H9 (cell line): ENCODE measurements at places on chromosomes 11 and 22. TPM values are rescaled to one million over a fixed set of nuclear protein-coding genes. Genes with fewer than 3 reads are reported as not detected.

OR5D16 gene
- total RNA-seq, result not detected in 2 replicates

GGTLC3 gene
- total RNA-seq, result not detected in 2 replicates

OR2D2 gene
- 0.26 and 0.79 TPM in 2 replicates for total RNA-seq

TCF20 gene
- total RNA-seq, result 75.6 and 76.5 TPM in 2 replicates

DNA sequence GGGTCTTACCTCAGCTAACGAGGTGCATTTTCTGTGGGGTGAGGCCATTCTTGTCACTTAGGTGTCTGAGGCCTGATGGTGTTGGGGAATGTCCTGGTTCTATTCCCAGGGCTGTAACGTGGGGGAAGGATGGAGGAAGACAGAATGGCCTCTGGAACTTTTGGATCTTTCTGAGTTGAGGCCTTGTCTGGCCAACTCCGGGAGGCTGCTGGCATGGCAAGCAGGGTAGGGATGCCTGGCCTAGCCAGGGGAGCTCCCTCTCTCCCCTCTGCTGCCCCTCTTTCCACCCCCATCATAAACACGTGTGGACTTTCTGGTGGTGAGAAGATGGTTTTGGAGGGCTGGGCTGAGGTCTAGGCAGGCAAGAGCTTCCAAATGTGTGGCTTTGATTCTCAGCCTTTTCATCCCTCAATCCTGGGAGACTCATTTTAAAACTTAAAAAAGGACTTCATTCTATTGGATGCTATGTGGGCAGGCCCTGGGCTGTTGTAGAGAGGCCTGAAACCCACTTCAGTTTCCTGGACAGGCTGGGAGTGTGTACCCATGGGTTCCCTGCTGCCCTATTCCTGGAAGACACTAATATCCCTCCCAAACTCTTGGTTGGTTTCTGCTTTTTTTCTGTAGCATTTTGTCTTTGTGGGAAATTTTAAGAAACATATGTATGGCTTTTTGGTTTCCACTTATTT lies 30.9 kb downstream of the ZBTB16 start:
- no peaks in the 10 kb centered on the region for H3K36me3 ChIP-seq
- H3K4me1 ChIP-seq, result no peaks in the 10 kb centered on the region; the same call in 1 of the 2 replicates

GRCh38 chr11:8108421-8108820 lies 27.4 kb downstream of the TUB start:
- no peaks in the 10 kb centered on the region for H3K4me1 ChIP-seq
- H3K36me3 ChIP-seq, result peaks cover 51% of the 10 kb centered on the region
- no peak for DNase-seq
- no peaks in the 10 kb centered on the region for H3K27me3 ChIP-seq
- H3K4me3 ChIP-seq, result no peak overlapping the region

DNA sequence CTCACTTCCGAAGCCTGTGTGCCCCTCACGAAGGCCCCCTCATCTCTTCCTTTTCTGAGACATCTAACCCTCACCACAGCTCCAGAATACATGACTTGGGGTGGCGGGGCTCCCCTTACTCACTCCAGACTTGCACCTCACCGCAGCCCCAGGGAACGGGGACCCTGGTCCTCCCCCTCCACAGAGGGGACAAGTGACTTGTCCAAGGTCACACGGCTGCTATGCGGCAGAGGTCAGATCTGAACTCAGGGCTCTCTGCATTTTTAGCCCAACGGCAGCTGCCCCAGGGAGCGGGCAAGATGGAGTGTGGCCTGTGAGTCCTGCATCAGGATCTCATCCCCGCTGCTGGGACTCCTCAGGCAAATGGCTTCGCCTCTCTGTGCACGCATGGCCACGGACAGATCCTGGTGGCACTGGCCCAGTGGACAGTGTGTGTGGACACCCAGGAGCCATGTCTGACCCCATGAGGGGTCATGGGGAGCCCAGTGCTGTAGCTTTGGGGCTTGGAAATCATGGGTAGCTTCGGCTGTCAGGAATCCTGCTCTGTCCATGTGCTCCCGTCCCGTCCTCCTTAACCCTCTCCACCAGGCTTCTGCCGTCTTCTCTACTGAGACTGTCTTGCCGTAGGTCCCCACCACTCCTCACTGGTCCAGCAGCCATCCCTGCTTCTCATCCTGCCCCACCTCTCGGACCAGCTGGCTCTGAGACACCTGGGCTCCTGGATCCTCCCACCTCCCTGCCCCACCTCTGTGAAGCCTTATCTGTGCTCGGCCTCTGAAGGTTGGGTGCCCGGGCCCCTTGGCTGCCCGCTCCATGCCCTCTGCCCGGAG lies 48.0 kb upstream of the CARS1 start:
- no peaks in the 10 kb centered on the region for H3K4me1 ChIP-seq
- peak; percentile 18 for DNase-seq
- H3K4me3 ChIP-seq, result 0 out of 3 replicates have a peak overlapping the region, but pooled peaks have one; percentile 32
- no peak overlapping the region for H3K27ac ChIP-seq

- peaks cover 2% of the 10 kb centered on the region; the same call in 1 of the 3 replicates for H3K36me3 ChIP-seq
- DNase-seq, result no peak
- no peak overlapping the region for H3K27ac ChIP-seq
- H3K4me1 ChIP-seq, result no peaks in the 10 kb centered on the region; the same call in 1 of the 2 replicates
These were observed 46.1 kb upstream of the SYN3 start for GRCh38 chr22:33104147-33104854.

DNA sequence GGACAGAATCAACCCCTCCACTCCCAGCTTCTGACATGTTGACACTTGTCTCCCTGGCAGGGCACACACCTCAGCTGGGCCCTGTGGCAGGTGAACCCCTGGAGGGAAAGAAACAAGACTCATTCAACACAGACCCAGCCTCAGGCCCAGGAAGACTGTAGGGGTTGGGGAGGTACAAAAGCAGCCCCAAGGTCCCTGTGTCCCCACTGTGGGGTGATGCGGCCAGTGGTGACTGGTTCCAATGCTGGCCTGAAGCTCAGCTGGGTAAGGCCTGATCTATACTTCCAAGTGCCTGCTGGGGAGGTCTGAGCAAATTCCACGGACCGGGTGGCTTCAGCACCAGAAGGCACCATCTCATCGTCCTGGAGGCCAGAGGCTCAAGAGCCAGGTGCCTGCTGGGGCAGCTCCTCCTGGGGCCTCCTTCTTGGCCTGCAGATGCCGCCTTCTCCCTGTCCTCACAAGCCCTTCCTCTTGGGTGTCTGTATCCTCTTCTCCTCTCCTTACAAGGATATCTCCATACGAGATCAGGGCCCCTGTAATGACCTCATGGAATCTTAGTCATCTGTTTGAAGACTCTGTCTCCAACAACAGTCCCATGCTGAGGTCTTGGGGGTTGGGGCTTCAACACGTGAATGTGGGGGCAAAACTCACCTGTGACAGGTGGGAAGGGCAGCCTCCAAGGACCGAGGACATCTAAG lies 1492.1 kb downstream of the BRD1 start:
- no peak for DNase-seq
- H3K36me3 ChIP-seq, result no peaks in the 10 kb centered on the region
- no peak overlapping the region for H3K27ac ChIP-seq
- peaks cover 6% of the 10 kb centered on the region; the same call in 1 of the 2 replicates for H3K4me1 ChIP-seq

DNA sequence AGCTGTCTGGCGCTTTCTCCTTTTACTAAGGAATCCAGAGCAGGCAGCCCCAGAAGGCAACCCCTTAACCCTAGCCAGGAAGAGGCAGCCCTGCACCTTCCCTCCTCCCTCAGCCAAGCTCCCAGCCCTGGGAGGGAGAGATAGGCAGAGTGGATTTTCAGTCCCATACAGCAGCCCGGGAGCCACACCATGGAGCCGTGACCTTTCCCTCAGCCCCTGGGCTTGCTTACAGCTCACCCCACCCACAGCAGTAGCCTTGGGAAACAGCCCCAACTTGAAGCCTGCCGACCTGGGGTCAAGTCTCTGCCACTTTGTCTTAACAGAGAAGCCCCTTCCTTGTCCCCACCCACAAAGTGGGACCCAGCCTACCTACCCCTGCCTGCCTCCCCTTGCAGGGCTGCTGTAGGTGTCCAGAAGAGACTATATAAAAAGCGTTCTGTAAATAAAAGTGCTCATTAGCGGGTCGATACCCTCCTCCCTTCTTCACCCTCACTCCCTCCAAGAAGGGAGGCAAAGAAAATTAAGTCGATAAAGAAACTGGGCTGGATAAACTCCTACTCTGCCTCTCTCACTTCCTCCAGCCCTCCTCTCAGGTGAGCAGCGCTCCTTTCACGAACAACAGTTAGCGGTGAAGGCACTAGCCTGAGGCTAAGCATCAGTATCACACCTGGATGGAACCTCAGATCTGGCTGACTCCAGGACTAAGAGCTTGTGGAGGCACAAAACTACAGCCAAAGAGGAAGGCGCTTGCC lies 4.2 kb downstream of the TST start:
- no peak overlapping the region for H3K27ac ChIP-seq
- no peaks in the 10 kb centered on the region for H3K27me3 ChIP-seq
- H3K36me3 ChIP-seq, result peaks cover 14% of the 10 kb centered on the region

DNA sequence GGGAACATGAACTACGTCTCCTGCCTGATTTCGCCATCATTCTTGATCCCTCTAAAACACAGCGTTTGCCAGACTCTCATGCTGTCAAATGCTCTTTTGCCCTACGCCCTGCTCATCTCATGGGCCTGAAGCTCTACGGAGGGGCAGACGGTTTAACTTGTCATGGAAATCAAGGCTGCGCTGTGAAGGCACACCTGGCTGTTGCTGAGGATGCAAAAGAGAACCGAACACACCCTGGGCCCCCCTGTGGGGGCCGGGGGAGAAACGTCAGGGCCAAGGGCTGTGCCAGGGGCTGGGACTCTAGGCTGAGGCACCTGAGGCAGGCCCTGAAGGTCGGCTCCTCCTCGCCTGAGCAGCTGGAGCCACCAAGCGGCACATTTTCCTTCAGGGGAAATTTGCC lies 957.2 kb downstream of the BRD1 start:
- no peaks in the 10 kb centered on the region for H3K4me1 ChIP-seq
- DNase-seq, result no peak
- H3K36me3 ChIP-seq, result no peaks in the 10 kb centered on the region
- no peaks in the 10 kb centered on the region for H3K27me3 ChIP-seq
- no peak overlapping the region for H3K27ac ChIP-seq
- no peak overlapping the region for H3K4me3 ChIP-seq

DNA sequence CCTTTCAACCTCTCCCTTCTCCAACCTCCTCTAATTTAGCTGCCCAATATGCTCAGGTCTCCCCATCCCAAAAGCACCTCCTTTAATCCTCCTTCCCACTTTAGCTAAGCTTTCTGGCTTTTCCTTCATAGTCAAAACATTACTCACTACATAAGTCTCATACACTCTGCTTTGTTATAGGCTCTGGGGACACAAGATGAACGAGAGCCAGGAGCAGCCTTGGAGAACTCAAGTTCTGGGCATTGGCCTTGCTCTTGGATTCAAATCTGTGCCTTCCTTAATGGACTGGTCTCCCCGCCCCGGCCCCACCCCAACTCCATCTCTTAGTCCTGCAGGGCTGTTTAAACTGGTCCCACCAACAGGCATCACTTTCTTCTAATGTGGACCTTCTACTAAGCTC lies 11.4 kb upstream of the HPX start:
- H3K4me3 ChIP-seq, result no peak overlapping the region
- H3K36me3 ChIP-seq, result peaks cover 17% of the 10 kb centered on the region
- H3K27me3 ChIP-seq, result no peaks in the 10 kb centered on the region
- no peak overlapping the region for H3K27ac ChIP-seq
- no peak for DNase-seq

DNA sequence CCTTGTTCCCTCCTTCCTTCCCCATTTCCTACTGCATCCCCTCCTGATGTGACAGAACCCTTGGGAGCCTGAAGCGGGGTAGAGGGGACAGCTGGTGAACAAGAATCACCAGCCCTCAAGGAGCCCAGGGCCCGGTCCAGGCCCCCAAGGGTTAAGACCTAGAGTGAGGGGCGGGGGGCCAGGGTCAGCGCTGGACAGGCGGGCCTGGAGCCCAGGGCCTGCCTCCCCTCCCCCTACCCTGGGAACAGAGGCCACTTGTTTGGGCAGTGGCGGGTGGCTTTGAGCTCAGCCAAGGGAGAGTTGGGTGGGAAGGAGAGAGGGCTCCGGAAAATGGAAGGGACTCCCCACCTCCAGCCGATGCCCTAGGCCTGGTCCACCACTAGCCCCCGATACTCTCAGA lies 2.1 kb downstream of the ARAP1 start:
- H3K4me3 ChIP-seq, result no peak overlapping the region
- DNase-seq, result no peak
- H3K27ac ChIP-seq, result no peak overlapping the region

DNA sequence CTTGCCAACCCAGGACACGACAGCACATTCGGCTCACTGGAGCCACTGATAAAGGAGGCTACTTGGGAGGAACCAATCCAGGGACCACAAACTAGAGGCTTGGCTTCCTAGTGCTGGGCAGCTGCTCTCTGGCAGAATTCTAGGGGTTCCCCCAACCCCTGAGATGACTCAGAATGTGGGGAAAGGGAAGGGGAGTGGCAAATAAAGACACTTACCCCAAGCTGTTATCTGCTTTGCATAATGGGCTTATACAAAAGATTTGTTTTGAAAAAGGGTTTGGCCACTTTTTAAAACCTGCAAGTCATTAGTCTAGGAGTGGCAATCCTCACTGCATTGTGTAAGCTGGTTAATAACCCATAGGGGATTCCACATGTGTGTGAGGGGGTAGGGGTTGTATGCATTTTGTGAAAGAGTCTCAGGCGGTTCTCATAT lies 64.1 kb upstream of the LMO1 start:
- no peak overlapping the region for H3K4me3 ChIP-seq
- H3K4me1 ChIP-seq, result no peaks in the 10 kb centered on the region; the same call in 1 of the 2 replicates
- H3K27me3 ChIP-seq, result no peaks in the 10 kb centered on the region
- no peak overlapping the region for H3K27ac ChIP-seq
- no peak for DNase-seq

DNA sequence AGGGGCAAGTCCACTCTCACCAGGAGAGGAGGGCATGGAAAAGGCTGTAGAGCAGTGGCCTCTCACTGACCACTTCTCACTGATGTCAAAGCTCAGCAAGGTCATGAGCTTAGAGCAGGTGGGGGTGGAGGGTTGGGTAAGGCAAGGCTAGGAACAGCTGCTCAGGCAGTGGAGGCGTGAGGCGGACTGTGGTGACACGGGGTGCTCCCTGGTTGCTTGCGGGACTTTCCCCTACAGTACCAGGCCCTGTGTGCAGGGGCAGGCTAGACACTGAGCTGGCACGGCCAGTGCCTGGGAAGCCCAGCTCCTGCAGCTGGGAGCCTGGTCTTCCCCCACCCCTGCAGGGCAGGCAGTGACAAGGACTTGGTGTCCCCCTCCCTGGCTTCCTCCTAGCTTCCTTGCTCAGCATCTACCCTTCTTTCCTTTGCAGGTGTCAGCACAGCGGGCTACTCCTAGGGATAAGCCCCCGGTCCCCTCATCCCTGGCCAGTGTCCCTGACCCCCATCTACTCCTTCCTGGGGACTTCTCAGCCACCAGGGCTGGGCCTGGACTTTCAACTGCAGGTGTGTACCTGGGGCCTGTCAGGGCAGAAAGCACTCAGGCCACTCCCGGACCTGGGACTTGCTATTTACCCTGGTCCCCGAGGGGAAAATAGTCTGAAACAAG lies 45.6 kb downstream of the PISD start:
- H3K27ac ChIP-seq, result no peak overlapping the region
- H3K36me3 ChIP-seq, result peaks cover 4% of the 10 kb centered on the region; the same call in 2 of the 3 replicates
- DNase-seq, result no peak
